ENCODE measurements at places on chromosomes 16 and 17.

GRCh38 chr16:80507538-80507937 is 33.3 kb upstream of the DYNLRB2 start:
- DNase-seq: no peak

DNA sequence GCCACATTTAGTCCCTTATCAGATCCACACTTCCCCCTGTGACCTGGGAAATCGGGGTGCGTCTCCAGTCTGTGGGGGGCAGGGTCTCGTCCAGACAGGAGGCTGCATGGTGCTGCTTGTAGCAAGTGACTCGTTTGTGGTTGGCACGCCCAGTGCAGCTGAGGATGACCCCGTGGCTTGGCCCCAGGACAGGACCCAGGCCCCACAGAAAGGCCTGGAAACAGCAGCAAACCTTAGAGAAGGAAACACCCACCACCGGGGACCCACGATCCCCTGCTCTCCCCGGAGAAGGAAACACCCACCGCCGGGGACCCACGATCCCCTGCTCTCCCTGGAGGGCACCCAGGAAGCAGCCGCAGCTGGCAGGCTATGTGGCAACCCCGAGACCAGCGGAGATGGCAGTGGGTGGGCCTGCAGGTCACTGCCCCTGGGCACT is 8.2 kb upstream of the C16orf95 start:
- DNase-seq: no peak

DNA sequence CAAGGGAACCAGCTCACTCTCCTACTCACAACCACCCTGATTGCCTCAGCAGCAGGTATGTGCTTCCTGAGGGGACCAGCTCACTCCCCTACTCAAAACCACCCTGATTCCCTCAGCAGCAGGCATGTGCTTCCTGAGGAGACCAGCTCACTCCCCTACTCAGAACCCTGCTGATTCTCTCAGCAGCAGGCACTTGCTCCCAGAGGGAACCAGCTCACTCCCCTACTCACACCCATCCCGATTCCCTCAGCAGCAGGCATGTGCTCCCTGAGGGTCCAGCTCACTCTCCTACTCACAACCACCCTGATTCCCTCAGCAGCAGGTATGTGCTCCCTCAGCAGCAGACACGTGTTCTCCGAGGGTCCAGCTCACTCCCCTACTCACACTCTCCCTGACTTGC is 26.1 kb upstream of the COG7 start:
- no peak for DNase-seq

- no peak for DNase-seq
Measured at GRCh38 chr16:84315422-84315821, 20.7 kb downstream of the WFDC1 start.

DNA sequence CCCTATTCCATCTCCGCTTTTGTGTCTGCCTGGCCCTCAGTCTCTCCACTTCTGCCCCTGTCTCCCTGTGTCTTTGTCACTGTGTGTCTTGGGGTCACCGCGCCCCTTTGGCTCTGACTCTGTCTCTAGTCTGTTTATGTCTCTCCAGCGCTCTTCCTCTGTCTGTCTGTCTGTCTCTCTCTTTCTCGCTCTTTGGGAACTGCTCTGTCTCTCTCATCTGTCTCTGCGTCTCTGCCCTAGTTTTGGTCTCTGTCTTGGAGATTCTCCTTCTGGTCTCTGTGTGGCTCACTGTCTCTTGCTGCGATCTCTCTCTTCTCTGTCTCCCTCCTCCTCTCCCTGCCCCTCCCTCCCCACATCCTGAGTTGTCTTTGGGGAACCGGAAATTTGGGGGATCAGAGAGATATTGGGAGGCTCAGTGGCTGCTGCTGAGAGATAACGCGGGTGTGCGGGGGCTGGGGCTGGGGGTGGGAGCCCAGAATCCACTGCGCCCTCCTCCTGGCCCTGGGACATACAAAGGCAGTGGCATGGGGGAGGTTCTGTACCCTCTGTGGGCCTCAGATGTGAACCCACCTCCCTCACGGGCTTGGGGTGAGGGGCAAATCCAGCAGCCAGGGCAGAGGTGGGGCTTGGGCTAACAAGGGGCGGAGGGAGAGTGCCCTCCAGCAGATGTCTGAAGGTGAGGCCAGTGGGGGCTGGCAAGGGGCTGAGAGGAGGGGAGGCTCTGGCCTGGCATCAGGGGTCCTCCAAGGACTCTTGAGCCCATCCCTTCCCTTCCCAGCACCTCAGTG is 24.4 kb downstream of the LAT start:
- DNase-seq: no peak

- DNase-seq: peak; percentile 6
Measured at GRCh38 chr17:34613064-34614019, 34.0 kb downstream of the TMEM132E start.

DNA sequence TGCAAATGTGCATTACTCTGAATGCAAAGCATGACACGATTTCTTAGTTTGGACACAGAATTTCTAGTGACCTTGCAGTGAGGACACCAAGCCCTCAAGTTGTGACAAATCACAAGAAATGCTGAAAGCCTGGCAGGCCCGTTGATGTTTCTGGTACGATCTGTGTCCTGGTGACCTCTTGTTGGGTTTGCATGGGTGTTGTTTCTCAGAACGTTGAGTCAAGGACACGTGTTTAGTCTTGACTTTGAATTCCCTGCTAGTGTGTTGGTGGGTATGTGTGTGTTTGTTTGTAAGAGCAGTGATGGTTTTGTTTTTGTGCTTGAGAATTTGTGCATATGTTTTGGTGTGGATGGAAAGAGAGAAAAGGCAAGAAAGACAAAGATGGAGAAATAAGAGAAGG is 37.8 kb upstream of the MAF start:
- no peak for DNase-seq

All from amygdala (tissue), 56 donors.